RKO (cell line): ENCODE measurements at places on chromosomes 4 and X.

DNA sequence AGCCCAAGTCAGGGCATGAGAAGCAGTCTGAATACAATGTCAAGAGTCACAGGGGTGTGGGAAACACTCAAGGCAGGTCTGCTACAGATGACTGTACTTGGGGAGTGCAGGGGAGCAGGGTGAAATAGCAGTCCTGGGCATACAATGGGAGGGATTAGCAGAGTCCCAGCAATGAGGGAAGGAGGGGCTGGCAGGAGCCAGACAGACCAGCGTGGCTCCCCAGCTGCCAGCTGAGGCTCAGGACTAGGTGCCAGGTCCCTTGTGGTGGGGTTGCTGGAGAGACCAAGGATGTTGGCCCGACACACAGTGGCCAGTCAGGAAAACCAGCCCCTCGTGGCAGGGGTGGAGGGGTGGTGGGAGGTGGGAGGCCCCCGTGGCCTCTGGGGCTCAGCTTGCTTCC is 86.6 kb downstream of the RTL5 start:
- DNase-seq, result no peak

DNA sequence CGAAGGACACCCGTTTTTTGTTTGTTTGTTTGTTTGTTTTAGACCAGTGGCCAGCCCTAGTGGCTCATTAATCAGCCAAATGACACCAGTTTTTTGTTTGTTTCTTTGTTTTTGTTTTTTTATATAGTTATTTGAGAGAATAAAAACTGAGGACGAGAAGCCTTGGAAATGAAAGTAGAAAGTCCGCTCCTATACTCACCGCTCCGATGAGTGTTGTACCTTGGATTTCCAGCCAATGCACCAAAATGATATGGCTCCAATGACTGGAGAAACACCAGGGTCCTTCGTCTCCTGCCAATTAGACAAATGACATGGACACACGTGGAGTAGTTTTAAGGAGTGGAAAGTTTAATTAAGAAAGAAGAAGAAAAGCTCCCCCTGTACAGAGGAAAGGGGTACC is 87.9 kb downstream of the ZXDA start:
- no peak for DNase-seq

GRCh38 chrX:42017971-42018370 is 94.6 kb upstream of the CASK start:
- no peak for DNase-seq

DNA sequence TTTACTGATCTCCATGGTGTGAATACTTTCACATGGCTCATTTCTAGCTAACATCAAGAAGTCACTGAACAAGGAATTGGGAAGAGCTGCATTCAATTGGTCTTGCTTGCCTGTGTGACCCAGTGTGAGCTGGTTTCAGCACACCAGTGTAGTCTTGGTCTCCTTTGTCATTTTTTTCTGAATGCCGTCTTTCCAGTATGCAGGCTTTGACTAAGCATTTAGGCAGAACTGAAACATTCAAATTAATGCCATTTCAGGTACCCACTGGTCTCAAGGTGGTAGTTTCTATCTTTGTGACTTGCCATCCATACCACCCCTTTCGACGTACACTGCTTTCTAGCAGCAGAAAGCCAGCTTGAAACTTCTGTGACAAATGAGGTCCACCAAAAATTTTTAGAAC is 550.5 kb upstream of the BOD1L1 start:
- no peak for DNase-seq

GRCh38 chrX:81378560-81378959 is 176.7 kb downstream of the SH3BGRL start:
- DNase-seq, result no peak

- DNase-seq, result no peak
These were observed 35.5 kb downstream of the AMER1 start for GRCh38 chrX:64169988-64170387.

DNA sequence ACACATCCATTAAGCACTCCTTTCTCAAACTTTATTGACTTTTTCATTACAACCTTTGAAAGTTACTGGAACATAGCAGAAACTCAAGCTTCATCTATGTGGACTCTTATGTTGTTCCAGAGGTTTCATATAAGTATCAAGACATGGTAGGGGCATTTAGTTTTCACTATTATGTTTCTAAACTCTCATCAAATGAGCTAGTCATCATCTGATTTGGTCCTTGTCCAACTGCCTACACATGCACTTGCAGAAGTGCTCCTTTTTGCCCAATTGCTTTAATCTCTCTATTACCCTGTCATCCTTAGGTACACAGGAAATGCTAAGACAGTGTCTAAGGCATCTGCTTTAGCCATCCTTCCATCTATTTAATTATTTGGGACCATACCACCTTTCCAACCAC is 42.2 kb upstream of the EPGN start:
- no peak for DNase-seq

DNA sequence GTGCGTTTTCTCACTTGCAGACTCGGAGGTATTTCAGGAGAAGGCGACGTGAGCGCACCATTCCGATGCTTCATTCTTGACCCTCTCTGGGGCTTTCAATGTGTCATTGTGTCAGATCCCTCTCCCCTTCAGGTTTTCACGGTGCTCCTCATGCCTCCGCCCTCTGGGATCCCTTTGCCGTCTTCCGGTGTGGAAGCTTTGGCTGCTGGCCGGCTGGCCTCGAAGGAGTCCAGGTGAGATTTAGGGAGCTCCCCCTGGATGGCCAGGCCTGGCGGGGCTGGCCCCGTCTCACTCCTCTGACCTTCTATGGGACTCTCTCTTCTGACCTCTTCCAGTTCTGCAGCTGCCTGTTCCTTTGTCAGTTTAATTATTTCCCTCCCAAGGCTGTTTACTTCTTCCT is 12.9 kb downstream of the SOD3 start:
- no peak for DNase-seq

DNA sequence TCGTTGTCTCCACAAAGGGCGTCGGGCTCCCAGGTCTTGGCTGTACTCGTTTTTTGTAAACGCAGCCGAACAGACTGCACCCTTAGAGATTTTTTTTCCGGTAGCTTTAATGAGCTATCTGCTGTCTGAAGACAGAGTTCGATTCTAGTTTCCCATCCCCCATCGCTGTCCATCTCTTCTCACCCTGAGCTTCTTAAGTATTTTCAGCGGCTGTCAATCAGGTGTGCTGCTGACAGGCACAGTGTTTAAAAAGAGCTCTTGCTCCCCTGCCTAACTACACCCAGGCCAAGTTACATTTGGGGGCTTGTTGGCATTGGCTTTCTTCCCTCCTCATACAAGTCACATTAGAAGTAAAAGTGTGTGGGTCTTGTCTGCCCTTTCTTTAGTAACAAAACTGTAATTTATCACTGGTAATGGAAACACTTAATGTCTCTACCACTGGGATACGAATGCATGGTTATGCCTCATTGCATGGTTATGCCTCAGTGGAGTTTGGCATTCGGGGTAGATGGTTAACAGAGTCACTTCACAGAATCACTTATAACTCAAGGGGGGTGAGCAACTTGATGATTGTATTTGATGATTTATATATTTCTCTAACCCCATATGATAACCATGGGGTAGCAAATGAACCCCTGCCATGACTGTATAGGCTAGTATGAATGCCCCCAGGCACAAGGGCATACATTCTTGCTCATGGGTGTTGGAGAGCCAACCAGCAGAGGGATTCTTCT is 1.4 kb upstream of the ARHGAP6 start:
- DNase-seq, result no peak

GRCh38 chr4:97016186-97016907 is 1126.9 kb downstream of the STPG2 start:
- DNase-seq, result no peak

DNA sequence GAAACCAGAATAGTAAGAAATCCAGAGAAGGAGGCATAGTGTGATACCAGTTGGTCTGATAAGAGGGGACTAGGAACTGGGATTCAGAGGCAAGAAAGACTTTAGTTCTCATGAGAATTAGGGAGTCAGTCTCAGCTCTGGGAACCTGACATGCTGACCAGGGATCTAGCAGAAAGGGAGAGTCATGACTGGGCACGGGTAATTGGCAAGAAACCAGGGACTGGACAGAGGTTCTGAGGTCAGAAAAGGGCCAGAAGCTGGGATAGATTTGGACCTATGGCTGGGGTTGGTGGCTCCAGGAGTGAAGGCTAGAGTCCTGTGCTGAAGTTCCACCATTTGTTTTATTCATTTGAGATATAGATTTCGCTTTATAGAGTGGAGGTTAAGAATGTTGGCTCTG is 110.2 kb upstream of the C1GALT1C1 start:
- no peak for DNase-seq

- DNase-seq, result peak; percentile 75
These were observed 41.0 kb upstream of the SH3RF1 start for GRCh38 chr4:169311643-169312365.

GRCh38 chr4:23979534-23979933 is 89.7 kb upstream of the PPARGC1A start:
- DNase-seq, result no peak

- peak; percentile 34 for DNase-seq
These were observed 108.8 kb downstream of the NFKB1 start for GRCh38 chr4:102610007-102610406.

DNA sequence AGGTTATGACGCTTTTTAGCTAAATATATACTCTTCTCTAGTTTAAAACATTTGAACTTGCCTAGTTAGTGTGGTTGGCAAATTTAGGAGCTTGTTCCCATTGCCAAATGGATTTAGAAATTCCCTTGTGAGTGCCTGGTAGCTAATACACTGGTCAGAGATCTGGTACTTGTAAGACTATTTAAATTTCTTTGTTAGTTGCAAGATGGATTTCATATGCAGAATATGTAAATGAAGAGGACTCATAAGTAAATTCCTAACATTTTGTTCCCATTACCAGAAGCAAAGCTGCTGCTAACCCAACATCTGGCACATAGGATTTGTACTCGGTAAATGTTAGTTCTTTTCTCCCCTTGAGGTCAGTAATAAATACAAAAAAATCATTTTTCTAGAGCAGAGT is 56.0 kb upstream of the PGK1 start:
- no peak for DNase-seq

DNA sequence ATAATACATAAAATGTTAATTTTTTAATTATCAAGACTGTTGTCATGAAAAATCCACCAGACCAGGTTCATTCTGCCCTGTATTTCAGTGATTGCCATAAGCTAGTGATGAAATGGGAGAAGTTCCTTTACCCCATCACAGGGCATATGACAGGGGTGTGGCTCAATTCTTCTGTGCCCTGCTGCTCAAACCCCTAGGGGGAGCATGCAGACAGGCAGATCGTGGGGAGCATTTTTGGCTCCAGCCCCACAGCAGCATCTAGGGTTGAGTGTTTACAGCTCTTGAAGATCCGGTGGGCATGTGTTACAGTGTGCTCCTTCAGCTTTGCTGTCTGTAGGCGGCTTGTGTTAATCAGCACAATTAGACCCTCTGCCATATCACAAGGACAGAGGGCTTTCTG is 700.7 kb downstream of the PCDH18 start:
- no peak for DNase-seq

GRCh38 chr4:167893531-167893930 is 198.8 kb upstream of the ANXA10 start:
- no peak for DNase-seq

GRCh38 chr4:78706302-78706701 is 69.8 kb upstream of the BMP2K start:
- no peak for DNase-seq

DNA sequence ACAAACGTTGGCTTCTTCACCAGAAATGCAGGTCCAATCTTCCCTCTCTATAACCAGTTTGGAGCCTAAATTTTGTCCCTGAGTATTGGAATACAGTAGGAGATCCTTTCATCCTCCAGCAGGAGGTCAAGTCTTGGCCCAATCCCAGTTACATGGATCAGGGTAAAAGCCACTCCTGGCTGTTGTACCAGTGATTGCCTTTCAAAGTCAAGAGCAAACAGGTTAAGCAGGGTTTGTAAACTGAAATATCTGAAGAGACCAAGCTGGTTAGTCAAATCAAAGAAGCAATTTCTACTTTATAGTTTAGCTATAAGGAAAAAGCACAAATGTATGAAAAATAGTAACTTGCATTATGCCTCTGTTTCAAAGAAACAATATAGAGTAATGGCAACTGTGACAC is 329.4 kb downstream of the NAF1 start:
- no peak for DNase-seq

DNA sequence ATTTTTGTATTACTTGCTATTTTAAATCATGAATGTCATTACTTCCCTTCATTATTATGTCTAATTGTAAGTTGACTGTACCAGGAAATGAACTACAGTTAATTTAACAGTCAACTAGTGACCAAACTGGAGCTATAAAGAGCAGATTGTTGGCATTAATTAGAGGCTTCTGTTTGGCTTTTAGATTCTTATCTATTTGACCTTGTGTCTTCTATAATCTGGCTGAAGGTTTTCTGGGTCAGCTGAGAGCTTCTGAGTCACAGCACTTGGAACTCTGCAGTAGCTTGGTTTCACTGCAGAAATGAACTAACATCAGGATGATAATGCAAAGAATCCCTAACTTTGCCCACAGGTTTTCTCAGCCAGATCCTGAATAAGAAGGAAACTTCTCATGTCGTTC is 169.2 kb upstream of the LEF1 start:
- DNase-seq, result no peak

DNA sequence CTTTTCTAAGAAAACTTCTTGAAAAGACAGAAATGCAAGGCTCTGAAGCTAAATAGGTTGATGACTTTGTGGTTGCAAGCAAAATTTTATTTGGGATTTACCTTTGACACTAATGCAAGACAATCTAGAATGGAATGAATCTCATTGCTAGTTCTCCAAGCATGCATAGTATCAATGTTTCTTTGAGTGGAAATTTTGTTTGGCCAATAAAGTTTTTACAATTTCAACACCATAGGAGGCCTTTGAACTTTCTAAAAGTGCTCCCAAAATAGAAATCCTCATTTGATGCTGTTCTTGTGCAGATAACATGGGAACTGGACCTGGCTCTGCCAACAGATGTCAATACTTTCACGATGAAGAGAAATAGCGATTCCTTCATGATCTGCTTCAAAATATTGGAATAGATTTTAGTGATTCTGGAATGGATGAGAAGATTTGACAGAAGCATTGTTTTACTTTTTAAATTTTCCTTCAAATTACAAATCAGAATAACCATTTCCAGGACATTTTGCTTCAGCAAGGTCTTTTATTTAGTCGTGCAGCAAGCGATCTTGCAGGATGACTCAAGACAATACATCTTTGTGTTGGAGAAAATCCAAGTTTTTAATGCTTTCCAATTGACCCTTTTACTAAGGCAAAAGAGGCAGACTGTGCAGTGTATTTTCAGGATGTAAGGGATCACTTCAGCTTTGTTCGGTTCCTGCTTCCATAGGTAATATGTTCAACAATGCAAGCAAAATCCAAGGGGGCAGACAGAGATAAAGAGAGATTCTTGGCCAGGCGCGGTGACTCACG is 51.7 kb upstream of the OTUD4 start:
- DNase-seq, result no peak

GRCh38 chr4:47837094-47837907 is 566 bp downstream of the CORIN start:
- DNase-seq, result peak; percentile 1

DNA sequence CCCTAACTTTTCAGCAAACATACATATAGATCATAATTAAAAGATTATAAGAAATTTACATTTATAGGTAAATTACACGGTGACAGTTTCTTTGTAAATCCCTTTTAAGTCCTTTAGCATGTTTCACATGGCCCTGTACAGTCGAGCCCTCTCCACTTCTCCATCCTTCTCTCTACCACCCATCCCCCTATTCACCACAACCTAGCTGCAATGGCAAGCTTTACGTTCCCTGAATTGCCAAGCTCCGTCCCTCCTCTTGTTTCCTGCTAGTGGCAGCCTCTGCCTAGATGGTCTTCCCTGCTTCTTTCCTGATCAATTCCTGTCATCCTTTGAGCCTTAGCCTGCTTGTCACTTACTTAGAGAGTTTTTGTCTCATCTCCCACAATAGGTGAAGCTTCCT is 116.2 kb downstream of the TMA16 start:
- DNase-seq, result no peak
